GM18507 (cell line): ENCODE measurements at places on chromosomes 16 and 17.
A peak's percentile ranks its signal among the peaks of the same experiment; 100 is the strongest.

DNA sequence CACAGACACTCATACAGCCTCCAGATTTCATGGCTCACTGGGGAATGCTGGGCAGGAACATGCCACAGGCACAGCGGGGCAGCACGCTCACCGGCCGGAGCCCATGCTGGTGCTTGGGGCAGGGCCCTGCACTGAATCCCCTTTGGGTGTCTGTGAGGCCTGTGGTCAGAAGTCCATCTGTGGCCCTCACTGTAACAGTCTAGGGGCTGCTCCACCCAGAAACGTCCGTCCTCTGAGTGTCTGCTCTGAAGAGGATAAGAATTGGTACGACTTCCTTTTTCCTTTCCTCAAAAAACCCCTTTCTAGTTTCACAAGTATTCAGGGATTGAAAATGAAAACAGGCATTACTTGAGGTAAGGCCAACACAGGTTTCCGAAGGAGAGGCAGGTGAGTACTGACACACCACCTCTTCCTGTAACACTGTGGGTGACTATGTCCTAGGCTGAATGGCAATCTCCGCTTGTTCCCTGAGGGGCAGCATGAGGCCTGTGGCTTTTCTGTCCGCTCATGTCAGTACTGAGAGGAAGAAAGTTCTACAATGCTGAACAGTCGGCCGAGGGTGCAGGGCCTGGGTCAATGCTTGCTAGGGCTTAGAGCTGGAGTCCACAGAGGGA lies 42.5 kb downstream of the TMEM11 start:
- peak; percentile 39 for DNase-seq

DNA sequence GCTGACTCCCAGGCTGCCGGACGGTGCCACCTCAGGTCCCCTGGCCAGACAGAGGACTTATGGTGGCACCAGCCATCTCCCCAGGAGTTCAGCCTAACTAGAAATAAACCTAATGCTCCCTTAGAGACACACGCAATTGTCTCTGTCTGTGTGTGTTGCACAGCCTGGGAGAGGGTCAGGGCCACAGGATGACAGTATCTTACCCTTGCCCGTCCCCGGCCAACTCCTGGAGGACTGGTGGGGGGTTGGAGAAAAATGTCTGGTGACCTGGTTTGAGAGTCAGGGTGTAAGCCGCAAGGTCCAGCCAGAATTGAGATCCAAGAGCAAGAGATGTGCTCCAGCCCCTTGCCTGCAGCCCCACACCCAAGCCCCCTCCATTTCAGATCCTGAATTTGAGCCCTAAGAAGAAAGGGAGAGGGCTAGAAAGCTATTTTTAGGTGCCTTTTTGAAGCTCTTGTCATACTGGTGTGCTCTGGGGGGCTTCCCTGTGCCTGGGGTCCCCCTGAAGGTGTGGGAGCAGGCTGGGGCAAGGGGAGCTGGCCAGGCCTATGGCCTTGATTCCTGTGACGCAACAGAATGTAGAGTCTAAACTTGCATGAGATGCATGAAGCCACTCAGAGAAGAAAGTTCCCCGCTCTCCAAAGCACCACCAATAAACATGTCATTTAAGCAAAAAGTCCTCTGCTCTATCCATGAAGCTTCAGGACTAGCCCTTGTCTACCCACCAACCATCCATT lies 12.9 kb downstream of the ZNF319 start:
- no peak for DNase-seq

- DNase-seq: no peak
Observed at GRCh38 chr16:12390644-12391043, 413.0 kb downstream of the CPPED1 start.

GRCh38 chr17:49969134-49969759 lies at the start of gene DLX4:
DLX4 (plus strand) TSS chr17:49969190; CDS start chr17:49969469, 279 bp downstream.
- peak; percentile 50 for DNase-seq

- DNase-seq: no peak
Observed at GRCh38 chr17:2369551-2370210, 31.2 kb downstream of the MNT start.

- no peak for DNase-seq
Observed at GRCh38 chr17:13398091-13398490, 203.6 kb downstream of the HS3ST3A1 start.

GRCh38 chr16:50599494-50599893 lies 51.3 kb downstream of the NKD1 start:
- DNase-seq: no peak

- no peak for DNase-seq
Observed at GRCh38 chr16:1325673-1326371, 7.6 kb upstream of the BAIAP3 start.

DNA sequence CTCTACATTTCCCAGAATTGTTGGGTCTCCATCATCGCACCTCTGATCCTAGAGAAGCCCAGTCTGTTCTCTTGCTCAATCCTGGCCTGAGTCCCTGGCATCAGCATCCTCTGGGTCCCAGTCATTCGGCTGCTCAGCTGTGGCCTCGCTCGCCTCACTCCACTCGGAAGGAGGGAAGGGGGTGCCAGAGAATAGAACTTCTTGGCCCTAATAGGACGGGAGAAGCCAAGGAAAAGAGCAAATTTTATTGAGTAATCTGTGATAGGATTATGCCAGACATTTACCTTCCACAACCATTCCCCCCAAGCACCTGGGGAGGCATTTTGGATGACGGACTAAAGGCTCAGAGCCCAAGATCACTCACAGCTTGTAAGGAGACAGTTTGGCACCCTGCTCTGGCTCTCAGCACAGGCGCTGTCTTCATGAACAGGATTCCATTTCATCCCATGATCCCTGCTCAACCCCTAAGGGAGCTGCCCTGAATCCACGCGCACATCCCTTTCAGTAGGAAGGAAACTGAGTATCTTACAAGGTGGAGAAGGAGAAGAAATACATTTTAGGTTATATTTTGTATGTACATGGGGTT lies 498 bp upstream of the CLEC10A start:
- DNase-seq: no peak

- no peak for DNase-seq
Observed at GRCh38 chr17:32516450-32516849, 29.7 kb downstream of the CDK5R1 start.

- DNase-seq: no peak
Observed at GRCh38 chr17:73747221-73748002, 103.2 kb upstream of the SDK2 start.

DNA sequence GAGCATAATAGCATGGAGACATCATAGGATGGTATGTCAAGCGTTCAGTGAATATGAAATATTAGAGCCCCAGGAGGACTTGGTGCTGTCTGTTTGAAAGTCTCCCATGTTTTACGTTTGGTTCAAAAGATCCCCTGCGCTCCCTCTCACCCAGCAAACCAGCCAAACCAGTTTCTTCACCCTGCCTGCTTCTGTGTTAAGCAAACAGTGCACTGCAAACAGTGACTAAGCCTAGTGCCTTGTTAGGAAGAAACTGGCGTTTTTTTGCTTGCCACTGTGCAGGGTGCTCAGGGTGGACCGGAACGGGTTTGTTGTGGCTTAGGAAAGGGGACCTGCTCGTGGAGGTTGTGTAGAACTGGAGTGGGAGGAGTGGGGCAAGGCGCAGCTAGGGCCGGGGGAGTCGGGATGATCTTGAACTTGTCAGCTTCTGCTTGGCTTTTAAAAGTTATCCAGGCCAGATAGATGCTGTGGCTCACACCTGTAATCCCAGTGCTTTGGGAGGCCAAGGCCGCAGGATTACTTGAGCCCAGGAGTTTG lies 7.7 kb downstream of the CDH1 start:
- DNase-seq: no peak

DNA sequence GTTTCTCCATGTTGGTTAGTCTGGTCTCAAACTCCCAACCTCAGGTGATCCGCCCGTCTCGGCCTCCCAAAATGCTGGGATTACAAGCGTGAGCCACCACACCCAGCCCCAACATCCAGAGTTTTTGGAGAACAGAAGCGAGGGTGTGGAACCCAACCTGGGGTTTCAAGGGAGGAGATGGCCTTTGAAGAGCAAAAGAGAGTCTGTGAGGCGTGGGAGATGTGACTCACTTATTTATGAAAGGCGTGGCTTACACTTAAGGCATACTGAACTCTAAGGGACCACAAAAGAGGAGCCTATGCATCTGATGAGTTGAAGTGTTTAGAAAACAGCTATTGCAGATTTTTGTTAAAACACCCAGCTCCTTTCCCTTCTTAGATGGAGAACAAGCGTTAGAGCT lies 18.9 kb downstream of the ARSG start:
- DNase-seq: no peak

DNA sequence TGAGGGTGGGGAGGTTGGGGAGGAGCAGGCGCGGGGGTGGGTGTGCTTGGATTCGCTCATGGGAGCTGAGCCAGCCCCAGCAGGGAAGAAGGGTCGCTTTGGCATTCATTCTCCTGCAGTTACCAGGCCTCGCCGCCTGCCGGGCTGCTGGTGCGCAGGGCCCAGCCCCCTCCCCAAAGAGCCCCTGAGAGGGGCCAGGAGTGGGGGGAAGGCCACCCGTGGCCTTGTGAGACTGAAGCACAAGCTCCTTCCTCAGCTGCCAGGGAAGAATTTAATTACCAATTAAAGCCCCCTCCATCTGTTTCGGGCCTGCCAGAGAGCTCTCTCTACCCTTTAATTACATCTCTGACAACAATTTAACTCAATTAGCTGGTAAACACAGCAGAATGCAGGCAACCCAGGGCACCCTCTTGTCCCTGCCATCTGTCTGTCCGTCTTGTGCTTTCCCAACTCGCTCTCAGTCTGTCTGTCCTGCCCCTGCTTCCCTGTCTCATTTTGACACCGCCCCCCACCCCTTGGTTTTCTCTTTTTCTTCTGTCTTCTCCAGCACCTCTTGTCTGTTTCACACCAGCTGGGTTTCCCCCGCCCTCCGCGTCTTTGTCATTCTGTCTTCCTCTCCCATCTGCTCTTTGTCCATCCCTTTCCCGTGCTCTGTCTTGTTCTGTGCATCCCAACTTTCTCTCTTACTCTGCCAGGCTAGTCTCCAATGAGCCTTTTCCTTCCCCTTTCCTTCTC lies 32.7 kb downstream of the CDK5RAP3 start:
- DNase-seq: no peak
